ENCODE measurements at places on chromosomes 13 and 19.

GRCh38 chr19:41351339-41352245 lies 2.1 kb downstream of the TGFB1 start:
- peak; percentile 82 for DNase-seq

DNA sequence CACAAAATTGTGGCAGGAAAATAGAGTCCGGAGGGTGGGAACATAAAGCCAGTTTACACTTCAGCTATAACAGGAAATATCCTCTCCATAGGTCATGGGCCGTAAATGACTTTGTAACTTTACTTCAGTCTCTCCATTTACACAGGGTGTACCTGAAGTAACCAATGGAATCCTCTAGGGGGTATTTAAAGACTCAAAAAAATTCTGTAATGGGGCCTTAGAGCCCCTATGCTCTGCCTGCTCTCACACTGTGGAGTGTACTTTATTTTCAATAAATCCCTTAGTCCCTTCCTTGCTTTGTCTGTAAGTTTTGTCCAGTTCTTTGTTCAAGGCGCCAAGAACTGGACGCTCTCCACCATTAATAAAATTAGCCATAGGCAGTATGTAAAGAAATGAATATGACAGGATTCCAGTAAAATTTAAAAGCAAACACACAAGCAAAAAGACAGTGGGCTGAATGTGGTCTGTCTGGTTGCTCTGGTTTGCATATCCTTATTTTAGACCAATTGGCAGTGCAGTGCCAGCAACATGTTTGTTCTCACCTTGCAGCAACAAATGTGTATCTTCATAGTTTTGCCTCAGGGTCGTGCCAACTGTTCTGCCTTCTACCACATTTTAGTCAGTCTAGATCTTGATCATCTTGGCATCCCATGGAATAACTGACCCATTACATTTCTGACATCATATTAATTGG lies 801.5 kb upstream of the SPRY2 start:
- DNase-seq = no peak

GRCh38 chr13:112253631-112254030 lies 122.5 kb upstream of the SPACA7 start:
- no peak for DNase-seq

GRCh38 chr13:73011751-73012150 lies 47.1 kb upstream of the KLF5 start:
- DNase-seq = no peak

DNA sequence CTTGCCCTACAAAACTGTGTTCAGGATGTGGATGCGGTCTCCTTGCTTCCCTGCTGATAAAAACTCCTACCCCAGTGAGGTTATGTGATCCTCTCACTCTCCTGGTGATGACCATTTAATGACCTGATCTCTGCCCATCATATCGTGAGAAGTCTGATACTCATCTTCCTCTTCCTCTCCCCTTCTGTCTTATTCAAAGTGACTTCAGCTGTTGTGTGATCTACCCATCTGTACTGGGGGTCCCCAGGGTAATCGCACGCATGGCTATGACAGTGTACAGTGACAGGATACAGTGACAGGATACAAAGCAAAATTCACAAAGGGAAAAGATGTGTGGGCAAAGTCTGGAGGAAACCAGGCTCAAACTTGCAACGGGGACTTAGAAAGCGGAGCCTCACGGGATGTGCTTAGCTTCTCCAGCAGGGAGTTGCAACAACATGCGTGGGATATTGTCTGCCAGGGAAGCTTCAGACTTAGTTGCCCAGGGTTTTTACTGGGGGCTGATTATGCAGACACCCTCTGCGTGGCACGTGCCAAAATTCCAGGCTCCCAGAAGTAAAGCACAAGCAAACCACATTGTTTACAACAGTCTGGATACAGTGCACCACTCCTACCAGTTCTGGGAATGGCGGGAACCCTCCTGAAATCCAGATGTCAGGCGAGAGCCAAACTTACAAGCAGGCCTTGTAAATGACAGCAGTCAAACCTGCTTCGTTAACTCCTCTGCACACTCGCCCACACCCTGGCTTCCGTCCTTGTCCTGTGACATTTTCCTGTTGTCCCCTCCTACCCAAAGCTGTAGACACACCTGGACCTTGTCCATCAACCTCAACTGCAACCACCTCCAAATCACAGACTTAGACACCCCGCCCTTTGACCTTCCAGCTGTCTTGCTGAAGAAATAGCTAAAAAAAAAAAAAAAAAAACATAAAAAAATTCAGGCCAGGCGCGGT lies 18.0 kb upstream of the GARRE1 start:
- no peak for DNase-seq

GRCh38 chr13:21759463-21759862 lies 88.6 kb downstream of the FGF9 start:
- DNase-seq = no peak

DNA sequence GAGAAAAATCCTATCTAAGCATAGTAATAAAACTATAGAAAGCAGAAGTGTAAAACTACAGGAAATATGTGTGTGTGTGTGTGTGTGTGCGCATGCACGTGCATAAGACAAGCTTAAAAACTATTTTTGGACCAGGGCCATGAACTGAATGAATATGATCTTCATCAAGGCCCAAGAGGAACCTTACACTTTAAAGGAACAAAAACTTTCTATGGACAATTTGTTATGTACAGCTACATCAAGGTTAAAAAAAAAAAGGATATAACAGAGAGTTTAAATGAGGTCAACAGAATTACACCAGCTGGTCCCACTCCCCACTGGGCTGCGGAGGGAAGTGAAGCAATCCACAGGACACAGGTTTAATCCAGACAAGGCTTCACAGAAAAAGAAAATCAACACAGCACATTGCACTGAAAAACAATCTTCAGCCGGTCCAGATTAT lies 151.1 kb downstream of the LHFPL6 start:
- peak; percentile 84 for DNase-seq

DNA sequence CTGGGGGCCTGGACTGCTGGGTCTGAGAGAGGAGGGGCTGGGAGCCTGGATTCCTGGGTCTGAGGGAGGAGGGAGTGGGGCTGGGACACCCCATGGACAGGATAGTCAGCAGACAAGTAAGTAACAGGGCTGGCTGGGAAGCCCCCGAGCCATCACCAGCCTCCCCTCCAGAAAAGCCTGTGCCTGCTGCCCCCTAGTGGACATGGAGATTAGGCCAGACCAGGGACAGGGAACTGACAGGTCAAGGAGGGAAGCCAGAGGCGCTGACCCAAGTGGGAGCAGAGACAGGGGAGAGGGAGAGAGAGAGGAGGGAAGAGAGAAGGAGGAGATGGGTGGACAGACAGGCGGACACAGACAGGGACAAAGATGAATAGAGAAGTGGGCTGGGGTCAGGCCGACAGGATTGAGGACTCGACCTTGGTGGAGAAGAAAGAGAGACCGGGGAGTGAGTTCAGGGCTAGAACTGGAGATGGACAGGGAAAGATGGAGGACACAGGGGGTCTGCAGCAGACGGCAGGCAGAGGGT lies 6.7 kb upstream of the ERFL start:
- DNase-seq = peak; percentile 82

All from hematopoietic multipotent progenitor cell treated with erythropoietin and hydrocortisone succinate and interleukin-3 and kit ligand, for 6 days (in vitro differentiated cells).